ENCODE measurements at places on chromosomes 2 and 18. TPM values are rescaled to one million over a fixed set of nuclear protein-coding genes. Genes with fewer than 3 reads are reported as not detected.

The DHRS9 gene
- total RNA-seq: 0.93 TPM

DNA sequence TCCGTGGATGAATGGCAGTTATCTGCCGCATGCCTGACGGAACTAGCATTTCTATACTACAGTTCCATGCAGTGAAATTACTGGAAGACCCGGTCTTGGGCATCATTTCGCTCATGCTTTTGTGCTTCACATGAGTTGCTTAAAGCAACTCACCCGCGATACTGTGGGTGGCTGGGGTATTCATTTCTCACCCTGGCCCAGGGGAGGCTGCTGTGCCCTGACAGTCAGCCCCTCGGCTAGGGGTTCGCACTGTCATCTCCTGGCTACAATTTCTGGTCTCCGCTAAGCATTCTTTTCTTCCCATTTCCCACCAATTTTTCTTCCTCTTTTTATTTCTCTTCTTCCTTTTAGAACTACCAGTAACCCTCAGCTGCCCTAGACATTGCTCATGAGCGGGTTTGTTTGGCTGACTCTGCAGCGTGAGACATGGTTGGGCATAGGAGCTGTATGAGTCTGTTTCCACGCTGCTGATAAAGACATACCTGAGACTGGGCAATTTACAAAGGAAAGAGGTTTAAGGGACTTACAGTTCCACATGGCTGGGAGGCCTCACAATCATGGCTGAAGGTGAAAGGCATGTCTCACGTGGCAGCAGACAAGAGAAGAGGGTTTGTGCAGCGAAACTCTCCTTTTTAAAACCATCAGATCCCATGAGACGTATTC lies 16.5 kb upstream of the CNDP2 start:
- DNase-seq: no peak

DNA sequence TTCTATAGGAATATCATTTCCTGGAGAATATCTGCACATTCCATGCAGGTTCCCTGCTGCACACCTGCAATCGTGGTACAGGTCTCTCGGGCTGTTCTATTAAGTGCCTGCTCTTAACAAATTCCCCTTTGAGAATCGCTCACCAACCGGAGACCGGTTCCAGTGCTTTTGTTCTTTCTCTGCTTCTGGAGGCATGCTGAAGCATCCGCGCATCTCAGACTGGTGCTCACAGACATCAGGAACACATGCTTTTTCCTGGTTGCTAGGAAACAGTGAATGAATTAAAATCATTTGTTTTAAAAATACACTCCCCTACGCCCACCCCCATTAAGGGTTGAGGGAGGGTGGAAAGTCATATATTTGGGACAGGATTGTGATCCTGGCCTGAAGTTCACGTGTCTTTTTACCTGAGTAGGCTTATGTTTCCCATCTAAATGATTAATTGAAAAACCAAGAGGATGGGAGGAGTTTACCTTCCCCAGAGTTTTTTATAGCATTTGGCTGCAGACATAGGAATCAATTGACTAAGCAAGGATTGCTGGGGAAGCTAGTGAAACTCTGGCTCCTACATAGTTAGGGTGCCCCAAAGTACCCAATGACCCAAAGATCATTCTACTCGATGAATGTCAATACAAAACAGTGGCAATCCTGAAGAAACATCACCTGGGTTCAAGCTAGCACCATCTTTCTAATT lies at the start of gene C2orf80:
Gene C2orf80 (minus strand): TSS at position 221 of the 694 bp plus-strand sequence. CDS start 3,044 bp downstream, outside the sequence.
- no peak for DNase-seq

DNA sequence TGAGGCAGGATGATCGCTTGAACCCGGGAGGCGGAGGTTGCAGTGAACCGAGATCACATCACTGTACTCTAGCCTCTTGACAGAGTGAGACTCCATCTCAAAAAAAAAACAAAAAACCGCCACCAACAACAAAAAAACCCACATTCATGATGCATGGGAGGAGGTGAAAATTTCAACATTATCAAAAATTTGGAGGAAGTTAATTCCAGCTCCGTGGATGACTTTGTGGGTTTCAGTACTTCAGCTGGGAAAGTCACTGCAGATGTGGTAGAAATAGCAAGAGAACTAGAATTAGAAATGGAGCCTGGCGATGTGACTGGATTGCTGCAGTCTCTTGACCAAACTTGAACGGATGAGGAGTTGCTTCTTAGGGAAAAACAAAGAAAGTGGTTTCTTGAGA lies 74.3 kb downstream of the PRKCE start:
- no peak for DNase-seq

DNA sequence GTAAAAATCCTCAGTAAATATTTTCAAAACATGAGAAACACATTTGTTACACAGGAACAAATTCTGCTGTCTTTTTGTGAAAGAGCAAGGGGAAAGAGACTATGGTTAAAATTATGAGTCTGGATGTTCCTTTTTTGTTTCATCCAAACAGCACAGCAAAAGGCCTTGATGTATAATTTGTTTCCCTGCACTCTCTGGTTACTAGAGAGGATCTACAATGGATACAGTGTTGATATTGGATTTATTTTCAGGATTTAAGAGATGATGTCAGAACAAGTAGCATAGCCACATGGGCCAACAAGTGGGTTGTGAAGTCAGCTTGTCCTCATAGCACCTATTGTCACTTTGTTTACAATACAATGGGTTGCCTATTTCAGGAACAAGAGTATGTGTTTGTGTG lies 11.3 kb upstream of the ERBB4 start:
- no peak for DNase-seq

DNA sequence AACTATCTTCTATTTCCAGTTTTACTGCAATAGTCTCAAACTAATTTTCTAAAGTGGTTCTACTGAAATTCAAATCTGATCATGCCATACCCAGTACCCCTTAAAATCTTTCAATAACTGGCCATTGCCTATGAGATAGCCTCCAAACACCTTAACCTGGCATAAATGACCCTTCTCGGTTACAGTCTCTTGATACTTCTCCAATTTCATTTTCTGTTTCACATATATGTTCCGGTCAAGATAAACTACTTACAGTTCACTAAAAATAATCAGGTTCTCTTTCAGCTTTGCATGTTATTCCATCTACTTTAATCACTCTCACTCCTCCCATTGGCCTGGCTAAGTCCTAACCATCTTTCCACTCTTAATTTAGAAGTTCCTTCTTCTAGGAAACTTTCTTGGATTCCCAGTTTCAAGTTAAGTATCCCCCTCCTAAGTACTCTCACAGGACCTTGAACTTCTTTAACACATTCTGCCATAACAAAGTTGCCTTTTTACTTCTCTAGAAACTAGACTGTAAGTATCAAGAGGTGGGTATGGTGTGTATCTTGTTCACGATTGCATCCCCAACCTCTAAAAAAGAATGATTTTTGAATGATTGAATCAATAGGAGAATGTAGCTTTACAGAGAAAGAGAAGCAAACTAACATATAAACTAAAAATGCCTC lies 110.2 kb upstream of the RBBP8 start:
- no peak for DNase-seq

The EVA1A gene
- 206 TPM for total RNA-seq

DNA sequence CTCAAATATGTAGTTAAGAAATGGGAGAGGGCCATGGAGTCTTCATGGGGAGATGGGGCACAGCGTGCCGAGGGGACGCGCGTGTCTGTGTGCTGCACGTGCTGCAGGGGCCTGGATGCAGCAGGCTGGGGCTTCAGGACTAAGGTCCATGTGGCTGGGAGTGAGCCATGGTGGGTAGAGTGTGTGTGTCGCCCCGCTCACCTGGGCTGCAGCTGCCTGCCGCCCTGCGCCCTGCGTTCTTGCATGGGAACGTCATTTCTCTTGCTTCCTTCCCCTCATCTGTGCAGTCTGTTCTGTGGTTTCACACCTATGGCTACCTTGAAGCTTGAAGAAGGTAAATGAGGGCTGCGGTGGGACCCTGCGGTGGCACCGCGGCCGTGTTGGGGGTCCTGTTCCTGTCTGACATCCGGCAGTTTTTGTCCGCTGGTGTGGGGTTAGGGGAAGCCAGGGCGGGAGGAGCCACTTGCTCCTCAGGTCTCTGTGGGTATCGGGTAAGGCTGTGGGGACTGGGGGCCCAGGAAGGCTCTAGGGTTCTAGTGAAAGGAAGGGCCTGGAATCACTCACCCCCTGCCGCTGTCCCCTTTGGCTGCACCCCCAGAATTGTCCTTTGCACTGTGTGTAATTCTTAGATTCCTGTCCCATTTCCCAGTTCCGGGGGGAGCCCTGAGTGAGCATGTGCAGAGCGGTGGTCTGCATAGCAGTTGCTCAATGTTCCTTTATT lies 54.1 kb upstream of the HS6ST1 start:
- no peak for DNase-seq

GRCh38 chr2:159773886-159774285 lies 24.1 kb downstream of the CD302 start:
- DNase-seq: no peak

GRCh38 chr2:183126635-183127034 lies 2.4 kb downstream of the NUP35 start:
- DNase-seq: no peak

The BBS5 gene
- 2.1 TPM for total RNA-seq

GRCh38 chr2:152200565-152201465 lies 25.3 kb upstream of the STAM2 start:
- no peak for DNase-seq

The UGT1A1 gene
- total RNA-seq: 145 TPM

- DNase-seq: no peak
These were observed 27.1 kb downstream of the PCARE start for GRCh38 chr2:29047083-29047845.
